ENCODE measurements at places on chromosomes 12 and 14.
A peak's percentile ranks its signal among the peaks of the same experiment; 100 is the strongest.

DNA sequence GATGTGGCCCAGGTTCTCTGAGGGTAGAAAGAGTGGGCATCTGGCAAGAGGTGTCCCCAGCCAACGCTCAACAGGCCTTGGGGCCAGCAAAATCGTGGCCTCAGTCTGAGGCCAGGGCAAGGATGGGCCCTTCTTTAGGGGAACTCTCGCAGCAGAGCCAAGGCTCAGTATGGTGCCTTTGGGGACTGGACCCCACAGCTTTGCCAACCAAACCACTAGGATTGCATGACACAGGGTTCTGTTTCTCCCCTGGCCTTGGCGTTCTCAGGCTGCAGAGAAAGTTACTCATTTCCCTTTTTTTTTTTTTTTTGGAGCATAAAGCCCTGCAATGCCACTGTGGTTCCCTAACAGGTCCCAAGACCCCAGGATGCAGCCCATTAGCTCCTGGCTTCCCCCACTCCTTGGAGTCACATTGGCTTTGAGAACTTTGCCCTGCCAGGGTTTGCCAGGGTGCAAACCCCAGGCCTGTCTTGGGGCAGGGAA lies 100.6 kb downstream of the LGMN start:
- DNase-seq = no peak

GRCh38 chr12:27422697-27423096 lies 23.8 kb upstream of the SMCO2 start:
- no peak for DNase-seq

DNA sequence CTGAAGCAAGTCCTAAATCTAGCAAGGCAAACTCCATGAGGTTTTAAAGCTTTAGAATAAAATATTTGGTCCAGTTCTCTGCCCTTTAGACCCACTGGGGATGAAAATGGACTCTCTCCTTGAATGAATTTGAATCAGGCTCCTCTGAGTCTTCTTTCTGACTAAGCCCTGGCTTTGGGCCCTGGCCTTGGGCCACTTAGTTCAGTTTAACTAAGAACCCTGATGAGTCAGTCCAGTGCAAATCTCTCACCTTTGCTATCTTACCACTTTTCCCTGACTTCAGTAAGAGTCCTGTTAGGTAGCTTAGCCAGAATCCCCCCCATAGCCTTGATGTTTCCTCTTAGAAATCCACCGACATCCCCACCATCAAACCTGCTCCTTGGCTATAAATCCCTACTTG lies 427.5 kb downstream of the SNAPC1 start:
- no peak for DNase-seq

DNA sequence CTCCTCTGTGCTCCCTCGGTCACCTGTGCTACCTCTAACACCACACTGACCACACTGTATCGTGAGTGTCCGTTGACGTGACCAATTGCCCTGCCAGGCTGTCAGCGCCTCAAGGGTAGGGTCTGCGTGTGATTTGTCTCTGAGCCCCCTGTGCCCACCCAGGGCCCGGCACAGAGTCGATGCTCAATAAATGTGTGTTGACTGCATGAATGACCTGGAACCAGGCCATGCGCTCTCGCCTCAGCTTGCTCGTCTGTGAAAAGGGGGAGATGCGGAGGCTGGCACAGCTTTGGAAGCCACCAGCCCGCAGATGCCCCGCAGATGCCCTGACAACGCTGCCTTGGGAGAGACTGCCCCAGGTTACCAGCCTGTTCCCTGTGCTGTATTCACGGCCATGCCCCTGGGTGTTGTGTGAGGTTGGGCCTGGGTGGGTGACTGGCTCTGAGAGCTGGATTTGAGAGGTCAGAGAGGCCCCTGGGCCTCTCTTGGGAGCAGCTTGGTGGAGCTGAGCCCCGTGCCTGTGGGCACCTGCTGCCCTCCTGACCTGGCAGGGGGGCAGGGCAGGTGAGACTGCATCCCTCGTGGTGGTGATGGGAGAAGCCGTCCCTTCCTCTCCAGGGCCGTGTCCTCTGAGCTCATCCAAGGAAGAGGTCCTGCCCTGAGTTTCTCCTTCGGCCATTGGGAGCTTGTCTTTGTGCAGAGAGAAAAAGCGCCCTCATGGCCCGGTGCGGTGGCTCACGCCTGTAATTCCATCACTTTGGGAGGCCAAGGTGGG lies 43.2 kb downstream of the CYP46A1 start:
- no peak for DNase-seq

- no peak for DNase-seq
These were observed 75.1 kb downstream of the SLC24A4 start for GRCh38 chr14:92397953-92398564.

DNA sequence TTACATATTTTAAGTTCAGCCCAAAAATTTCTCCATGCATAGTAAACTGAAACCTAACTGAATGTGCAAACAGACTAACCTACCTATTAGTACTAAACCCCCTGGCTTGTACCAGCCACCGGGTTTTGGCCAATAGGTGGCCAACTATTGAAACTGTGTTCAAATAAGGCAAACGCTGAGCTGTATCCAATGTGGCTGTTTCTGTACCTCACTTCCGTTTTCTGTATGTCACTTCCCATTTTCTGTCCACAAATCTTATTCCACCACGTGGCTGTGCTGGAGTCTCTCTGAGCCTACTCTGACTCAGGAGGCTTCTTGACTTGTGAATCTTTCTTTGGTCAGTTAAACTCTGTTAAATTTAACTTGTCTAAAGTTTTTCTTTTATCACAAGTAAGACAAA lies 6.0 kb upstream of the FBXO34 start:
- no peak for DNase-seq

- DNase-seq = no peak
These were observed 72.2 kb downstream of the BORCS5 start for GRCh38 chr12:12428961-12429657.

DNA sequence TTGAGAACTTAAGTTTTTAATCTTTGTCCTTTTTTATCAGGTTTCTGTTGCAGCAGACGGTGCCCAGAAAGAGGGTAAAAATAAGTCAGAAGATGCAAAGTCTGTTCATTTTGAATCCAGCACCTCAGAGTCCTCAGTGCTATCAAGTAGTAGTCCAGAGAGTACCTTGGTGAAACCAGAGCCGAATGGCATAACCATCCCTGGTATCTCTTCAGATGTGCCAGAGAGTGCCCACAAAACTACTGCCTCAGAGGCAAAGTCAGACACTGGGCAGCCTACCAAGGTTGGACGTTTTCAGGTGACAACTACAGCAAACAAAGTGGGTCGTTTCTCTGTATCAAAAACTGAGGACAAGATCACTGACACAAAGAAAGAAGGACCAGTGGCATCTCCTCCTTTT lies 53.5 kb downstream of the RAD52 start:
- no peak for DNase-seq

DNA sequence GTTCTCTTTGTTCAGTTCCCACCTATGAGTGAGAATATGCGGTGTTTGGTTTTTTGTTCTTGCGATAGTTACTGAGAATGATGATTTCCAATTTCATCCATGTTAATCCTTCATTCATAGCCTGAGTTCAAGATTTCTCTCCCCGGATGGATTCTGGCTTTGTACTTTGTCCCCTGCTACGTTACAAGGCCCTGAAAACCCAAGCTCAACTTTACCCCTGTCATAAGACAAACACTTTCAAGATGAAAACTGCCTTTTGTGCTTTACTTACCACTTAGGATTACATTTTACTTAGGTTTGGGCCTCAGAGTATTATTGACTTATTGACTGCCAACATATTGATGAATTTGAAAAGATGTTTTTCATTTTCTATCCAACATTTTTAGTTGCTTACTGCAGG lies 36.3 kb downstream of the FOXA1 start:
- DNase-seq = no peak

DNA sequence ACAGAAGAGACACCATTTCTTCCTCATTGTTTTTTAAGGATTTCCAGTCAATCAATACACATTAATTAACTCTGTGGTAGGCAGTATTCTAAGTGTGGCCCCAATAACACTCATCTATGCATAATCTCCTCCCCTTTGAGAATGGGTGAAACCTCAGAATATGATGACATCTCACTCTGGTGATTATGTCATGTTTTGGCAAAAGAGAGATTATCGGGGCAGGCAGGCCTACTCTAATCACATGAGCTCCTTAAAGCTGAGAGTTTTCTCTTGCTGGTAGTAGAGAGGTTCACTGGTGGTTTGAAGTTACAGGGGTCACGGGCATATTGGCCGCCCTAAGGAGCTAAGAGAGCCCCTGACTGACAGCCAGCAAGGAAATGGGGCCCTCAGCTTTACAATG lies 7.1 kb upstream of the LGMN start:
- no peak for DNase-seq

- DNase-seq = peak; percentile 78
These were observed 4.1 kb upstream of the CCND2 start for GRCh38 chr12:4269279-4269991.

GRCh38 chr12:44377443-44378187 lies 498.5 kb downstream of the NELL2 start:
- no peak for DNase-seq

GRCh38 chr12:52990206-52990605 lies 16.1 kb upstream of the EIF4B start:
- no peak for DNase-seq

- no peak for DNase-seq
These were observed 14.0 kb upstream of the CRADD start for GRCh38 chr12:93663006-93663728.

DNA sequence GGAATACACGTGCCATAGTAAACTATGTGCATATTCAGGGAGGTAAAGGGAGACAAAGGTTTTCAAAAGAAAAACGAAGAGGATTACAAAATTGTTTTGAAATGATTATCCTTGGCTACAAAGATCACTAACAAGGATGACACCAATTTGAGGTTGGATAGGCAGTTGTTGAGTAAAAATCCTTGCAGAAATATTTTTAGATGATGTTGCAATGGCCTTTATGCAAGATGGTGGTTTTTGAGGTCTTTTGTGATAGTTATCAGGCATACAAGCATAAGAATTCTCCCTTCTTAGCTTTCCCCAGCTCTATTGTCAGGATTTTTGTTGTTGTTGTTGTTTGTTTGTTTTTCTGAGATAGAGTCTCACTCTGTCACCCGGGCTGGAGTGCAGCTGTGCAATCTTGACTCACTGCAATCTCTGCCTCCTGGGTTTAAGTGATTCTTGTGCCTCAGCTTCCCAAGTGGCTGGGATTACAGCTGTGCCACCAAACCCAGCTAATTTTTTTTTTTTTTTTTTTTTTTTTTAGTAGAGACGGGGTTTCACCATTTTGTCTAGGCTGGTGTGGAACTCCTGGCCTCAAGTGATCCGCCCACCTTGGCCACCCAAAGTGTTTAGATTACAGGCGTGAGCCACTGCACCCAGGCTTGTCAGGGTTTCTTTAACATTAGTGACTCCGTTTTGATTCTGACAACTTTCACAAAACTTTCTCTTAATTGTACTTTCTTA lies 7.8 kb downstream of the RNASE1 start:
- DNase-seq = no peak

GRCh38 chr12:71138011-71138410 lies 19.8 kb downstream of the TSPAN8 start:
- DNase-seq = no peak

- no peak for DNase-seq
These were observed 83.4 kb downstream of the PDZRN4 start for GRCh38 chr12:41271489-41271888.

DNA sequence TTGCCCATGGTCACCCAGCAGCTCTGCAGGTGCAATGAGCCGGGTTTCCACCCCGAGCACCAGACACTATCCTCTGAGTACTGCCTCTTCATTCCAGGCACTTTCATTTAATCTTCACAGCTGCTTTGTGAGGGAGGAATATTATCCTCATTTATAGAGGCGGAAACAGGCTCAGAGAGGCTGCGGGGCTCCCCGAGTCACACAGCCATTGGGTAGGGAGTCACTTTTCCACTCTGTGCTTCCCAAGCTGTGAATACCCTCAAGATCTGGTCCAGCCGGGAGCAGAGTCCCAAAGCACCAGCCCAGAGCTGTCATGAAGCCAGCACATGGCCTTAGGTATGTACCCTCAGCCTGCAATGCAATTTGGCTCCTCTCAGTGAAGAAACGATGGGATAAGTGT lies 51.7 kb upstream of the RIN3 start:
- DNase-seq = no peak

DNA sequence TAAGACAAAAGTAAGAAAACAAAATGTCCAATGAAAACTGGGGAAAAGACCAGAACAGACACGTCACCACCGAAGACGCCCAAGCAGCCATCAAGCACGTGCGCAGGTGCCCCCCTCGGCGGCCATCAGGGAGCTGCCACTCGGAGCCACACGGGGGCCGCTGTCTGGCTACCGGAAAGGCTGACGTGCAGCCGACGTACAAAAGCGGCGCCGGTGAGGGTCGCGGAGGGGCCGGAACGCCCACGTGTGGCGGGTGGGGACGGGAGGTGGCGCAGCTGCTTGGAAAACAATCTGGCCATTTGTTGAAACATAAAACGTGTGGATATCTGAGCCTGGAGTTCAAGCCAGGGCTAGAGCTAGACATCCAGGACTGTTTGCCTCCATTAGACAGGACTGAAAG lies 60.7 kb downstream of the GALNT9 start:
- no peak for DNase-seq

DNA sequence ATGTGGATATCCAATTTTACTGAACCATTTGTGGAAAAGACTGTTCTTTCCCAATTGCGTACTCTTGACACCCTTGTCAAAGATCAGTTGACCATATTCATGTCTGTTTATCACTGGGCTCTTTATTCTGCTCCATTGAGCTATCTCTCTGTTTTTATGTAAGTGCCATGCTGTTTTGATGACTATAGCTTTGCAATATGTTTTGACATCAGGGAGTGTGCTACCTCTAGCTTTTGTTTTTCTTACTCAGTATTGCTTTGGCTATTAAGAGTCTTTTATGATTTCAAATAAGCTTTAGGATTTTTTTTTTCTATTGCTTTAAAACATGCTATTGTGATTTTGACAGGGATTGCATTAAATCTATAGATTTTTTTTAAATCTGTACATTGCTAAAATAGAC lies 194.3 kb downstream of the SNAPC1 start:
- DNase-seq = no peak

GRCh38 chr12:31007153-31007495 lies 66.5 kb upstream of the DDX11 start:
- no peak for DNase-seq

DNA sequence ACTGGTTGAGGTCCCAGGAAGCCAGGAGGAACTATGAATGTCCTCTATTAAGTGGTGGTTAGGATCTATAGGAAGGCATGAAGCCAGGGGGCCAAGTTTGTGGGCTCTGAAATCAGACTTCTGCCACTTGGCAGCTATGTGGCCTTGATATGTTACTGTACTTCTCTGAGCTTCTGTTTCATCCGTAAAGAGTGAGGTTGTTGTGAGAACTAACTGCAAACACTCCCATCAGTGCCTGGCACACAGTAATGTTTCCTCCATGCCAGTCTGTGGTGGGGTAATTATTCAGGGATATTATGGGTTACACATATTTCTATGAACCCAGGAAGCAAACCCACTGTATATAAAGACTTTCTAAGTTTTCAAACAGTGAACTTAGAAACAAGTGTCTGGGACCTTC lies 57.4 kb downstream of the PLXNC1 start:
- DNase-seq = no peak
